ENCODE measurements at places on chromosomes 4 and X.

GRCh38 chrX:134623293-134624045, 34.8 kb downstream of the PLAC1 start:
- DNase-seq: no peak

DNA sequence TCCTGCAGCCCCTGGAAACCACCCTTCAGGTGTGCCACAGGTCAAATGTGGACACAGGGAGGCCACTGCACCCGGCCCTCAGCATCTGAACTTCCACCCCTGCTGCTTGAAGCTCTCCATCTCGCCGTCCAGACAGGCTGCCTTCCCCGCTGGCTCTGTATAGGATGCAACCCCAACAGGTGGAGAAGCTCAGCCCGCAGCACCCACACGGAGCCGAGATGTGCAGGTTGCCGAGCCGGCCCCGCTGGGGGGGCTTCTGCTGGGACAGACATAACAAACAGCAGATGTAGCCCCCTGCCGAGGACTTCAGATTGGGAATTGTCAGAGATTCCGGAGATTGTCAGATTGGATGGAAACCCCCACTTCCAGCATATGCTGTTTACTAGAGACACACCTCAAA, 20.5 kb downstream of the TMEM187 start:
- DNase-seq: no peak

DNA sequence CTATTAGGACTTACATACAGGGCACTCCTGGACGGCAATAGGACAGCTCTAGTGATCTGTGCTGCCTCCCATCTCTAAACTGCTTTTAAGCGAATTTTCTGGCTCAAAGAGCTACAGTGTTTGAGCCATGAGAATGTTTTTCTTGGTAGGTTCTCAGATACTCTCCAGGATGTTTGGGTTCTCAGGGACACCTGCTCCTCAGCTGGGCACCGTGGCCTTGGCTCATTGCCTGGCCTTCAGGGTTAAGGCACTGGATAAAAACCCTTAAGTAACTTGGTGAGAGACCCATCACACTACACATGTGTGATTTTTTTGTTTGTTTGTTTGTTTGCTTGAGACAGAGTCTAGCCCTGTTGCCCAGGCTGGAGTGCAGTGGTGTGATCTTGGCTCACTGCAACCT, 38.5 kb upstream of the HERC5 start:
- DNase-seq: no peak

GRCh38 chrX:150058728-150059127, 120.4 kb upstream of the EOLA2 start:
- no peak for DNase-seq

- DNase-seq: no peak
These were observed 181.9 kb downstream of the AFAP1 start for GRCh38 chr4:7757501-7758471.

DNA sequence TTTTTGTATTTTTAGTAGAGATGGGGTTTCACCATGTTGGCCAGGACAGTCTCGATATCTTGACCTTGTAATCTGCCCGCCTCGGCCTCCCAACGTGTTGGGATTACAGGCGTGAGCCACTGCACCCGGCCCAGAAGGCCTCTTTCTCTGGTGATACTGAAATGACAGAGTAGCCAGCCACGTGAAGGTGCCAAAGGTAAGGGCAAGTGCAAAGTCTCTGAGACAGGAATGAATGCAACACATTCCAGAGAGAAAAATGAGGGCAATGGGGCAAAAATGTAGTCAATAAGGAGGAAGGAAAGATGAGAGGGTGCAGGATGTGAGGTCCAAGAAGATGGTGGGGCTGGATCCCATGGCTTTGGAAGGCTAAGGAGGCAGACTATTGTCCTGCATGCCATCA, 176.0 kb downstream of the NR3C2 start:
- no peak for DNase-seq

DNA sequence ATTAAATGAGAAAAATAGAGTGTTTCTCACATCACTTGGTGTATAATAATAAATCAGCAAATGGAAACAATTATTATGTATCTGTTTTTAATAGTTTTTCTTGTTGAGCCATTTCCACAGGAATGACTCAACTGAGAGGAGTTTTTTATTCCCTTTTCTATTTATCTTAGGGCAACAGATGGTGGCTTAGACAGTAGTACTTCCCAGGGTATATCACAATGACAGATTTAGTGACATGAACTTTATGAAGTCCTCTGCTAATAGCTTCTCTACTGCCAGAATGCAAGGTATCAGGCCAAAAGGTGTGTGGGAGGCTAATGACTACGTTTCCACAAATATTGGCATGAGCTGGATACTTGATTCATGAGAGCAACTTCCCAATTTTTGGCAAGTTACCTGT, 126.7 kb downstream of the HTR2C start:
- no peak for DNase-seq

DNA sequence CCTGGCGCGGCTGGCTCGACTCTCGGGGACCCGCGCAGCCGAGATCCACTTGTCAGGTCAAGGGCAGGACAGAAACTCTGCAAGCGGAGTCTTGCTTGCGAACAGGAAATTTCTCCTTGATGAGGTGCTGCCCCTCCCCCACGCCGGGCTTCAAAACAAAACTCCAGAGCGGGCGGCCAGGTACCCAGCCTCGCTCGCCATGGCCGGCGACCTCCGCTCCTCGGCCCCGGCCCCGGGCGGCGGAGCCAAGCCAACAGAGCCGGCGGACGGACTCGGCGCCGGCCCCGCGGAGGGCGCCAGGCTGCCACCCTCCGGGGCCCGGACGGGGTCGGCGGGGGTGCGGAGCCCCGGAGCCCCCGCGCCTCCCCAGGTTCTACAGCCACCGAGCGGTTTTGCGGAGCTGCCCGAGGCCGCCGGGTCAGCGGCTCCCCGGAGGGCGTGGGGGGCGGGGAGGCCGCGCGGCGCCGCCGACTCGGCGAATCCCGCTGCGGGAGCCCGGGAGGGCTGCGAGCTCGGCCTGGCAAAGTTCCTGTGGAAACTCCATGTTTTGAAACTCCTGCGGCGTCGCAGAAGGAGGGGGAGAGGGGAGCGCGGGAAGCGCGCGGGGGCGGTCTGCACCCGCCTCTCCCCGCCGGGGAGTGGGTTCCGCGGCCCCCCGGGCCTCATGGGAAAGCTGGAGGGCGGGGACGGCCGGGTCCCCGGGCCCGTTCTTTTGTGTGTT, 11.7 kb upstream of the BCOR start:
- DNase-seq: no peak

- DNase-seq: no peak
These were observed 24.4 kb upstream of the SLC25A43 start for GRCh38 chrX:119374736-119375135.

DNA sequence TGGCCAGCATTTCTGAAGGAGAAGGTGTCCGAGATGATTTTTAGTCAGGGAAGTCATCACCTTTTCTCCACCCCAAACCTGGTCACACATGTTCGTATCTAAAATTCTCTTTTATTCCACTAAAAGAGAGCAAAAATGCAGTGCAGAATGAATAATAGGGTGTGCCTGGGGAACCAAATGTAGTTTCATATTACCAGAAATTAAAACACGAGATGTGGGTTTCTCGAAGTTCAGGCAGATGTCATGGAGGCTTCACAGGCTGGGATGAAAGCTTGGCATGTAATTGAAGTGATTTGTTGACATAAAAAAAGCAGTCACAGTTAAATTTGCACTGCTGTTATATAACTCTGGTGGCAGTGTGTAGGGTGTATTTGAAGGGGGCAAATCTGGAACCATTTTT, 165.5 kb upstream of the PDE5A start:
- DNase-seq: no peak

DNA sequence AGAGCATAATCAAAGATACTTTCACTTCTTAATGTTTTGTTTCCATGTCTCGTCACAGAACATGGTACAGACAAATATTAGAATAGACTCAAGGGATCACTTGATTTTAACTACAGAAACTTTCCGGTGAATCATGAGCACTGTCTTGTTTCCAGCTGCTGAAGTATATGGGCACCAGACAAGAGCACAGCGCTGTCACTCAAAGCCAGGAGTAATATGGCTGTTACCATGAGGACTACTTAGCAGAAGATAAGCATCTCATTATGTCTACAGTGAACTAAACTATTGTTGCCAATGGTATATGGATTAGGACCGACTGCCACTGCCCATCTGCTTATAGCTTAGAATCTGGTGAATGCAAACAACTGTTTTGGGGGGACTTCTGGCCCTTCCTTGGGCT, 34.3 kb downstream of the MECP2 start:
- DNase-seq: no peak

GRCh38 chr4:25923745-25924144, 9.7 kb downstream of the SMIM20 start:
- DNase-seq: no peak

GRCh38 chrX:40097504-40098263, at the start of gene BCOR:
Gene BCOR, minus strand, starts transcription at chrX:40097958. Its CDS starts 20,029 bp downstream, at chrX:40077929.
- peak; percentile 39 for DNase-seq

GRCh38 chrX:6383917-6384316, 151.0 kb downstream of the VCX3A start:
- no peak for DNase-seq

GRCh38 chrX:88883200-88883599, 136.2 kb downstream of the CPXCR1 start:
- DNase-seq: no peak

All from substantia nigra (tissue), 51 donors.